Stimulated activated CD8-positive, alpha-beta memory T cell treated with anti-CD3 and anti-CD28 coated beads, Interleukin-15, amount 100 ng/mL, for 4 hours (primary cell): ENCODE measurements at places on chromosomes 12 and 14.

DNA sequence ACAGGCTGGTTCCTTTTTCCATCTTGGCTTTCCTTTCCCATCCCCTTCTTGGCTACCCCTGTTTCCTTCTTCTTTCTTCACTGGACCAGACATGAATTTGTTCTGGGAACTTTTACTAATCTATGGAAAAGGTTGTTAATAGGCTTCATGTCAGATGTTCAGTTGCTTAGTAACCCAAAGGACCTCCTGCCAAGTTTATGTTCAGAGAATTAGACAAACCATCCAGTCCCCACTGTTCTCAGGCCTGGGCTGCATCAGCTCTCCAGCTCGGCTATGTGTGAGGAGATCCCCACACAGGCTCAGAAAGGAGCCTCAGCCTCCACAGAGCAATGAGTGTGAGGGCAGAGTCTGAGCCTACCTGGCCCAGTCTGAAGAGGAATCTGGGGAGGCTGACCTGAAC, 78.0 kb downstream of the AKAP6 start:
- DNase-seq: no peak

DNA sequence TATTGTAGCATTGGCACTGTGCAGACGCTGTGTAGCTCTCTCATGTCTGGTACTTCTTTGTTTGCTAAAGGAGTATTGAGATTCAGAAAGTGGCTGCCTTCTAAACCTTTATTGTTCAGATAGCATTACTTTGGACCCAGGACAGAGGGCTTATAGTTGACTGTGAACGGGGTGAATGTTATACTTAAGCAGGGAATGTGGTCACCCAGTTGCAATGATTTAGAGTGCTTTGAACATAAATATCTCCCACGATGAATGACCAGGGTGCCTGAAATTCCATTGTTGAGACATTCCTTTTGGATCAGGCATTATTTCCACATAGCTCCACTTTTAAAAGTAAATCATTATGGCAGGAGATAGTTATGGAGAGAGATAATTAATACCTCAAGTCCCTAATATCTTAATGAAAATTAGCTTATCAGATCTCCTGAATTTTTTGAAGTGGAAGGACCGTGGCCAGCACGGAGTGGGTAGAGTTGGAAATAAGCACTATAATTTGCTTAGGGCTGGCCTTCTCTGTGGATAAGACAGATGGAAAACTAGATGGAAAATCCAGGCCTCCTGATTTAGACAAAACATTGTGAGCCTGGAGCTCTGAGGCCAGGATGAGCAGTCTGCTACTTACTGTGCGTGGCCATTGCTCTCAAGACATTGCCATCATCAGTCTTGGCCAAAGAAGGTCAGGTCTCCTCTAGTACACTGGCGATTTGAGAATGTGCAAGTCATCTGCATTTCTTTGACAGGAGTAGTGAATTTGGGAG, 114.5 kb downstream of the ETV6 start:
- DNase-seq: no peak

GRCh38 chr12:49881415-49882247, 22.1 kb downstream of the FAIM2 start:
- DNase-seq: no peak

- DNase-seq: no peak
These were observed 8.5 kb downstream of the RDH16 start for GRCh38 chr12:56948881-56949280.

DNA sequence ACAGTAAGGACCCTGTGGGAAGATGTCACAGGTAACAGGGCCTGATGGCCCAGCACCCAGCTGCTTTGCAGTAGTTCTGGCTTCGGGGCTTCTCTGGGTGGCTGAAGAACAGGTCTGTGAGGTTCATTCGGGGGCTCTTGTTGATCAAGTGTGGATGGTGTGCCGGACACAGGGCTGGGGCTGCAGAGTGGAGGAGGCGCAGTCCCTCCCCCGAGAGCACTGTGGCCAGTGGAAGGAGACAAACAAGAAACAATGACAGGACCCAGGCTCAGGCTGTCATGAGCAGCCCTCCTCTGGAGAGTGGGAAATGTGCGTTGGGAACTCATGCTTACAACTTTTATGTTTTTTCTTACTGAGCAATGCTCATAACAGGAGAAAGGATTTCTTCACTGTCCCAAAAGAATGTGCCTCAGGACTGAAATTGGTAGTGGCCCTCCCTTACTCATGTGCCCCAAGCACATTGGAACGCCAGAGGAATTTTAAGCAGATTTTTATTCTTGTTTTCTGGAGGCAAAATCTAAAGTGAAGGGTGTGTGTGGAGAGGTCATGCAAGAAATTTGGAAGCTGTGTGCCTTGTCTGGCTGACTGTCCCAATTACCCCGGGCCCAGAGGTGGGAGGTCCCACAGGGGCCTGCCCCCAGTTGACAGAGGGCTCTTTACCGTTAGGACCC, 233.8 kb downstream of the CACNA1C start:
- DNase-seq: no peak

- DNase-seq: no peak
These were observed 29.7 kb downstream of the R3HDM2 start for GRCh38 chr12:57401165-57401564.

GRCh38 chr14:51307551-51307950, 67.5 kb downstream of the TMX1 start:
- DNase-seq: no peak

- no peak for DNase-seq
These were observed 20.3 kb downstream of the CMAS start for GRCh38 chr12:22066310-22066709.

- DNase-seq: no peak
These were observed 54.6 kb downstream of the ZC3H14 start for GRCh38 chr14:88617479-88617878.

- no peak for DNase-seq
These were observed 143.3 kb upstream of the AVPR1A start for GRCh38 chr12:63294327-63294632.

GRCh38 chr14:54387328-54387727, 9.5 kb upstream of the CDKN3 start:
- no peak for DNase-seq

DNA sequence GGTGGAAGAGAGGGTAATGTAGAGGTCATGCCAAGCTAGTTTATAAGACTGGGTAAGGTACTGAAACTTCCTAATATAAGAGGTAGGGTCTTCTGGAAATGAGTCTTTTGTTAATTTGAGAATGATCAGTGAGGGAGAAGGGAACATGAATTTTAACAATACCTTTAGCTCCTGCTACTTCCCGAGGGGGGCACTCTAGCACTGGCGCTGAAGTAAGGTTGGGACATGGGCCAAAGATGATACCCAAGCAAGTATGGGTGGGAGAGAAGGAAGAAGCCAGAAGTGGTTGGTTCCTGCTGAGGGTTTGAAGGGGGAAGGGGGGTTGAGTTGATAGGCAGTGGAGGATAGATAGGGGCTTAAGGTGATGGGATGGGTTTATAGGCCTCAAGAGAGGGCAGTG, 32.3 kb upstream of the RNASE1 start:
- DNase-seq: no peak

DNA sequence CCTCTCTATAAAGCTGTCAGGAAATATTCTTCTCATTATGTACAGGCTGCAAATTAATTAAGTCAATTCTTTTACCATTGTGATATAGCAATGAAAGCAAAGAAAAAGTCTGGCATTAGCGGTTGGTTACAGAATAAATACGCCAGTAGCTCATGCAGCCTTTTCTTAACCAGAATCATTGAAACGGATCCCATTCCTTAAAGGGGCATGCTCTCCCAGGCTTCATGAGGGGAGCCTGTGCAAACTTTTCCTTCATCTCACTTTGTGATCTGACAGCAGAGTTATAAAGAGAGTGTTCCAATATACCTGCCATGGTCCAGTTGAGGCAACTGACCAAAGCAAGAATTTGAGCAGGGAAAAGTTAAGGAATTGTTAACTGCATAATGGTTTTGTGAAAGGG, 337.7 kb downstream of the EMP1 start:
- DNase-seq: no peak

DNA sequence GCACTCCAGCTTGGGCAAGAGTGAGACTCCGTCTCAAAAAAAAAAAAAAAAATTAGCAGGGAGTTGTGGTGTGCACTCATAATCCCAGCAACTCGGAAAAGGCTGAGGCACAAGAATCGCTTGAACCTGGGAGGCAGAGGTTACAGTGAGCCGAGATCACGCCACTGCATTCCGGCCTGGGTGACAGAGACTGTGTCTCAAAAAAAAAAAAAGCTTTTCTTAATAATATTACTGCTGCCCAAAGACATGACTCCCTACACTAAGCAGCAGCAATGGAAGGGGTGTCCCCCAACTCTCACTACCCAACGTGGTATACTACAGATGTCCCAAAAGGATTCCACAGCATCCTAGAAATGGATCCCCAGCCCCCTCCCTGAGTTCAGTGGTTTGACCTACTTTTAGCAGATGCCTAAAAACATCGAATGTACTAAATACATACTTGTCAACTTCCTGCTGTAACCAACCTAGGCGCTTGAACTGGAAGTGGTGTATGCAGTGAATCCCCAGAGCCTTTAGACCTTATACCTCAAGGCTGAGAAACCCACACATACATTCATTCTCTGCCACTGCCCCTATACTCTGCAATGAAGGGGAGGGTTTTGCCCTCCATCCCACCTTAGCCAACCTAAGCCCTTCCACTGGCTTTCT, 8.5 kb upstream of the FKBP11 start:
- no peak for DNase-seq

DNA sequence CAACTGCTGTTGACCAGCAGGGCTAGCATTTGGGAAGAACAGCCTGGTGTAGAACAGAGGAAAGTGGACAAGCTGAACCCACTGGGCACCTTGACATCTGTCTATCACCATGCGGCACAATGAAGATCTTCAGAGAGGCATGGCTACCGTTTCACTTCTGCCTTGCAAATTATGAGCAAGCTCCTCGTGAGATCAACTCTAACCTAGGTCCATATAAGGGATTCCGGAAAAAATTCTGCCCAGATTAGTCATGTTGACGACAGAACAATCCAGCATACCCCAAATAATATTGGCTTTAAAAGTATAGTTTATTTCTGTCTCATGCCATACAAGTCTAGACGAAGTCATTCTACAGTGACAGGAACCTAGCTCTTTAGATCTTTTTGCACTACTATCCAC, 91.6 kb upstream of the ATF7IP start:
- no peak for DNase-seq

DNA sequence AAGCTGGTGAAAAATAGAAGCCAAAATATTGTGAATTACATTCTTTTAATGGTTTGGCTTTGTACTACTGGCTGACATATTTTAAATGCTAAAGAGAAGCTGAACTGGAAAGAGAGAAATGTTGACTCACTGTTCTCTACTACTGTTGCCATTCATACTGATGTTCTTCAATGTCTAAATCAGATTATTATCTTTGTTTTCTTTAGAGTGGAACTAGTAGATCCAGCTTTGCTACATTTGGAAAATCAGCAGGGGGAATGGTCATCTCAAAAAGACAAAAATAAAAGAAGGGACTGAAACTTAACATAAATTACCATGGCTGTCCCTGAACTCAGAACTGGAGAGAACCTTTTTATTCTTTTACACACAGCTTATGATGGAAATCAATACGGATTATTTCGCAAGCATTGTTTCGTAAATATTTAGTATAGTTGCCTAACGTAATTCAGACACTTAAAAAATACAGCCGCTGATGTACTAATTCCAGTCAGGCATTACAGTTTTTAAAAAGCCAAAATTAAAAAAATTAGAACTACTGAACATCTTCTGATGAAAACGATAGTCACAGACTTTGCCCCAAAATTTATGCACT, 76.3 kb upstream of the OTX2 start:
- no peak for DNase-seq

DNA sequence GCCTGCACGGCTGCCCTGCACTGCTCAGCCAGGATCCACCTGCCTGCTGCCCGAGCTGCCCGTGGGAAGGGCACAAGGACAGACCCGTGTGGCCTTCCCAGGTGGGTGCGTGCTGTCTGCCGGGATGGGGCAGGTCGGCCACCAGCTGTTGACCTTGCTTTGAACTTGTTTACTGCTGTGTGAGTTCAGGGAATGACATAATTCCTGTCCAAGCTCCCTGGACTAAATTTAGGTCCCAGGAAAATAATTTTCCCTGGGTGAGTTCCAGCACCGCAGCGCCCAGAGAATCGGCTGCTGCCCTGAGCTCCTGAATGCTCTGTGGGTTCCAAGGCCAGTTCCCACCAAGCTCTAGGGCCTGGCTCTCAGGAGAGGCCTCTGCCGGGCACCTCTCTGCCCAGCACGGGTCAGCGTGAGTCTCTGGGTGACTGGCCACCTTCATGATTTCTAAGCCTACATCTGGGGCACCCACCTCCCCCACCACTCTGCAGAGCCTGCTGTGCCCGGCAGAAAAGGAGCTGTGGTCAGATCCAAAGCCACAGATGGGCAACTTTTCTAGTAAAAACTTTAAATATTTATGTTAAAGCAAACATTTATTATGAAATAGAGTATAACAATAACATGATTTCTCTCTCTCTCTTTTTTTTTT, 27.2 kb upstream of the MLXIP start:
- no peak for DNase-seq

GRCh38 chr12:28787151-28787550, 361.9 kb upstream of the FAR2 start:
- DNase-seq: no peak

DNA sequence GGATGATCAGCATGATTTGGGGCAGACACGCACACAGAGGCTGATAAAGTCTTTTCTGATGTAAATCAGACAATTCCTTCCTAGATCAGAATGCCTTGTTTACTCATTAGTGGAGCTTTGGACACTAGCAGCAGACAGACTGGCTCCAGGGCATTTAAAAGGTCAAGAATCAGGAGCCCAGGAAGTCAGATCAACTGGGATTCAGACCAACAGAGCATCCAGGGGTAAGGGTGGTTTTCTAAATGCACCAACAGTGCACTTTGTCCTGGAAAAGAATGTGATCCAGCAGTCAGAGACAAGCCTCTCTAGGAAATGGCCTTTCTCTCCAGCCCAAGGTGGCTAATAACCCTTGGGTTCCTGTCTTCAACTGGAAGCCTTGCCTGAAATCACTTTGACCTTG, 405.3 kb downstream of the MED13L start:
- DNase-seq: no peak

- DNase-seq: no peak
These were observed 217.3 kb upstream of the CPNE8 start for GRCh38 chr12:39122562-39123204.

- no peak for DNase-seq
These were observed 177.1 kb upstream of the SLC38A2 start for GRCh38 chr12:46549527-46550265.

GRCh38 chr12:42325326-42325652, 605 bp downstream of the ZCRB1 start:
- DNase-seq: no peak

DNA sequence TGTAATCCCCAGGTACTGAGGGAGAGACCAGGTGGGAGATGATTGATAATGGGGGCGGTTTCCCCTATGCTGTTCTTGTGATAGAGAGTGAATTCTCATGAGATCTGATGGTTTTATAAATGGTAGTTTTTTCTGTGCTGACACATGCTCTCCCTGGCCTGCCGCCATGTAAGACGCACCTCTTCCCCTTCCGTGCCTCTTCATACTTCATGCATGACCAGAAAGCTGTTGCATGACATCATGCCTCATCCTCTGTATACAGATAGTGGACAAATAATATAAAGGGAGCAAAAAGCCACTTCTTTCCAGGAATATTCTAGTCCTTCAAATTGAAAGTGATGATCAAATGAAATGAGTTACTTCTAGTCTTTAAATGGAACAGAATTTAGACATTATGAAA, 47.3 kb upstream of the LRIG3 start:
- DNase-seq: no peak

- DNase-seq: no peak
These were observed 110.4 kb downstream of the ARID2 start for GRCh38 chr12:45839917-45840316.
